Fibroblast of villous mesenchyme (primary cell): ENCODE measurements at places on chromosomes 6 and 20. TPM values are rescaled to one million over a fixed set of nuclear protein-coding genes. Genes with fewer than 3 reads are reported as not detected.
A peak's percentile ranks its signal among the peaks of the same experiment; 100 is the strongest.

Gene TSHZ2
- total RNA-seq, result 2.3 and 2.6 TPM in 2 replicates

- no peak for DNase-seq
These were observed 659.7 kb downstream of the KIF16B start for GRCh38 chr20:15913391-15914025.

- peak; percentile 28 for DNase-seq
These were observed 822 bp downstream of the RAB22A start for GRCh38 chr20:58310291-58310782.

DNA sequence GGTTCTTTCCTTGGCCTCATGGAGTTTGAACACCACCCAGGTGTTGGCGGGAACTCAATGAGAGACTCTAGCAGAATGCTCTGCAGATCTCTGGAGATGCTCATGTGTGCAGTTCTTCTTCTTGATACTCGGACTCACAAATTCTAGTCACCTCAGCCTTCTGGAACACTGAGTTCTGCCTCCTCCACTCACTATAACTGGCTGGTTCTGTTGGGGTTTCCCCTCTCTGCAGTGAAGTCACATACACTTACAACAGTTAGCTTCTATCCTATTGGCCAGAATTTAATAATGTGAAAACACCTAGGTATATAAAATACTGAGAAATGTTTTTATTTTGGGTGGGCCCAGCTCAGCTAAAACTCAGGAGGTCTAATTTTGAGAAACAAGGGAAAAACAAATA is 109.6 kb upstream of the HIVEP1 start:
- DNase-seq, result no peak

Gene MYL9
- total RNA-seq, result 184 and 195 TPM in 2 replicates

GRCh38 chr6:33298773-33299236 is at the start of gene RGL2:
TSS of gene RGL2 (minus strand) at chr6:33298942. CDS start at chr6:33298610, 332 bp downstream.
- peak; percentile 58 for DNase-seq

DNA sequence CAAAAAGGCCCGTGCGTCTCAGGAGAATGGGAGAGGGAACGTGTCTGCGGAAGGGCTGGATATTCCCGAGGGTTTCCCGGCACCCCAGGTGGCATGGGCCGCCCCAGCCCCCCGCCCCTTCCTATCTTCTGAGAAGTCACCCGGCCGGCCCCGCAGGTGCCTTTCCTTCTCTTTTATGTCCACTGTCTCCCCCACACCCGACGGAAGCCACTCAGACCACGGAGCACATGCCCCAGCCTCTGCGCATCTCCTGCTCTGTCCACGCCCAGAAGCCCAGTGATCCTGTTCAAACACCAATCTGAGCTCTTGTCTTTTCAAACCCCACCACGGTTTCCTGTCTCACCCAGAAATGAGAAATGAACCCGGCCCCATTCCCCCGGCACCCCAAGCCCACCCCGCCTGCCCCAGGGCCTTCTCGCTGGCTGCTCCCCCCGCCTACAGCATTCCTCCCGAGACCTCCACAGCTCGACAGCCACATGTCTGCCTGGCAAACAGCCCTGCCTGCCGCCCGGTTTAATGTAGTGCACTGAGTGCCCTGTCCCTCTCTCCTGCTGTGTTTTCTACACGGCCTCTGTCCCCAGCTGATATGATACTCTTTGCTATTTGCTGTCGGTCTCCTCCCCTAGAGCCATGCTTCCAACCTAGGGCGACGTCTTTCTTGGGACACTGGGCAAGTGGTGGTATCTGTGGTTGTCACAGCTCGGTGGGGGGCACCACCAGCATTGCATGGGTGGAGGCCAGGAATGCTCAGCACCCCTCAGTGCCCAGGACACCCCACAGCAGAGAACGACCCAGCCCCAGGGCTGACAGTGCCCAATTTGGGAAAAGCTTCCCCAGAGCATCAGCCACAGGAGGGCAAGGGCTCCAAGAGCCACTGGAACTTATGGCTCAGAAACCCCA is 182.7 kb downstream of the TAF4 start:
- DNase-seq, result no peak

DNA sequence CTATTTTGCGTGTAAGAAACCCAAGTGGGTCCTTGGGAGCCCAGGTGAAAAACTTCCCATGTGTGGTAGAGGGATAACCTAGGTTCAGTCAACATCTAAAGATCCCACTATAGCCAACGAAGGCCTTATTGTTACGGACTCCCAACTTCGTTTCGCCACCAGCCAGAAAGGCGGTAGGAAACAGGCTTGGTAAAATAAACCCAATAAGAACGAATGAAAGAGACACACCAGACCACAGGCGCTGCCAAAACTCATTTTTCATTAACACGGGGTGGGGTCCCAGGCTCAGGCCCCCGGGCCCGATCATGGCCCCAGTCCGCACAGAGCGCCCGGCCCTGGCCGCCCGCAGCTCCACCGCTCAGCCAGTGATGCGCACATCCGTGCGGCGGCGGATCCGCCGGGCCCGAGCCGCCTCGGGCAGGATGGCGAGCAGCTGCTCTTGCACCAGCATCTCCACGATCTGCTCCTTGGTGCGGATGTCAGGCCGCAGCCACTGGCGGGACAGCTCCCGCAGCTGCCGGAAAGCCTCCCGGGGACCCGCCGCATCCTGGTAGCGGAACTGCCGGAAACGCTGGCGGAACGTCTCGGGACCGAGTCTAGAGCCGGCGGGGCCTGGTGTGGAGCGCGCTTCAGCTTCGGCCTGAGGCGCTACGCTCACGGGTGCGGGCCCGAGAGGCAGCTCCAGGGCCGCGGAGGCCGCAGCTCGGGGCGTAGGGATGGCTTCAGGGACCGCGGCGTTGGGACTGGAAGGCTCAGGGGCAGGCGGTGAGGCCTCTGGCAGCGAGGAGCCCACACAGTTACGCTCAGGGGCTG is 709 bp downstream of the SCAND1 start:
- peak; percentile 59 for DNase-seq

- peak; percentile 9 for DNase-seq
These were observed 319.1 kb upstream of the NT5E start for GRCh38 chr6:85130743-85131142.

- DNase-seq, result no peak
These were observed 85.3 kb upstream of the TIAM2 start for GRCh38 chr6:154909821-154910220.
